Activated CD4-positive, alpha-beta T cell treated with anti-CD3 and anti-CD28 coated beads, Interleukin-2, amount 50 U/mL, for 16 hours (primary cell): ENCODE measurements at places on chromosomes 13 and 19.

DNA sequence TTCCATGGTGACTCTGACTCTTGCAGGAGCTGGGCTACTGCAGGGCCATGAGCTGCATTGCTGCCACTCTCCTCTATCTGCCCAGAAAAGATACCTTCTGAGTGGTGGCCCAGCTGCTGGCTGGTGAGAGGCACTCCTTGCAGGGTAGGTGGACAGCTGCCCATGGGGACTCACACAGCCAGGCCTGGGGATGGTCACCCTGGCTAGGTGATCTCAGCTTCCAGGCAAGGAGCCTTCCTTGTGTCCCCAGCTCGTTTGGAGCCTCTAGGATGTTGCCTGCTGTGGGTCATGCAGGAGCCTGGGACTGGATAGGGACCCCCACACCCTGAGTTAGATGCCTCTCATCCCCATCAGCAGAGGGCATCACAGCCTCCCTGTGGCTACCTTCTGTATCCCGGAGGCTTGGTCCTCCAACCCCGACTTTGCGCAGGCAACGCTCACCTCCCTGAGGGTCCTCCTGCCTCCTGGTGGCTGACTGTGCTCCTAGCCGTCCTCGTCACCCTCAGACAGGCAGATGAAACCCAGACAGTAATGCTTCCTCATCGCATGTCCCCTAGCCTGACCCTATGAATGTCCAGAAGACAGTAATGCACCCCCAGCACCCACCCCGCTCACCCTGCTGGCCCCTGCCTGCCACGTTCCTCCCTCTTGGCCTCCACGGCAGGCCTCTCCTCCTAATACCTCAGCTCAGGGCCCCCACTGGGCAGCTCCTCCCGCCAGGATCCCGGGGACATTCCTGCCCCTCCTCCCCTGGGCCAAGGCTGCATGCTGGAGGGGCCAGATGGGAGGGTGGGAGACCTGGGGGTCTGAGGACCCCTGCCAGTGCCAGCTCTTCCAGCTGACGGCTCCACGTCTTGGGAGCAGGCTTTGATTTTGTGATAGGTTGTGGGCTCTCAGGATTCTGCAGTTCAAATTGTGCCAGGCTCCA lies 13.6 kb upstream of the ZNF14 start:
- no peak for DNase-seq

DNA sequence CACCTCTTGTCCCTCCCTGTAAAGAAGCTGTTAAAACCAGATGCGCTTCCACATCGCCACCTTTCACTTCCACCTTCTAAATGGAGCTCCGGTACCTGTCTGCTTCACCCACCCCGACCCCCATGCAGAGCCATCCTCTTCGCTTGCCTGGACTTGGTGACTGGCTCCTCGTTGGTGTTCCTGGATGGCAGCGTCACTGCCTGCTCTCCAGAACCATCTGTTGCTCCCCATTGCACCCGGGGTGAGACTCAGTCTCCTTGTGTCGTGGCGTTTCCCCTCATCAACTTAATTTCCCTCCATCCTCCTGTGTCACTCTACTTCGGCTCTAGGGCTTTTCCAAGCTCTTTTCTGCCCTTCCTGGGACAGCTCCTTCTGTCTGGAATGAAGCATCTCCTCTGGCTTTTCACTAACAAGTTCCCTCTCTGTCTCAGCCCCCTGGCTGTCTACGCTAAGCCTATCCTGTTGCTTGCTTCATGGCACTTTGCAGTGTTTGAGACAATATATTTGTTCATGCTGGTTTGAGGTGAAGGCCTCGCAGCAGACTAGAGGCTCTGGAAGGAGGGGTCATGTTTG lies 10.3 kb downstream of the CEBPG start:
- DNase-seq: no peak

GRCh38 chr13:99143904-99144303 lies 56.8 kb upstream of the UBAC2 start:
- no peak for DNase-seq

GRCh38 chr19:50658441-50659317 lies 9.4 kb downstream of the C19orf81 start:
- DNase-seq: peak; percentile 76

- DNase-seq: no peak
Measured at GRCh38 chr19:29492769-29493168, 33.0 kb upstream of the VSTM2B start.

DNA sequence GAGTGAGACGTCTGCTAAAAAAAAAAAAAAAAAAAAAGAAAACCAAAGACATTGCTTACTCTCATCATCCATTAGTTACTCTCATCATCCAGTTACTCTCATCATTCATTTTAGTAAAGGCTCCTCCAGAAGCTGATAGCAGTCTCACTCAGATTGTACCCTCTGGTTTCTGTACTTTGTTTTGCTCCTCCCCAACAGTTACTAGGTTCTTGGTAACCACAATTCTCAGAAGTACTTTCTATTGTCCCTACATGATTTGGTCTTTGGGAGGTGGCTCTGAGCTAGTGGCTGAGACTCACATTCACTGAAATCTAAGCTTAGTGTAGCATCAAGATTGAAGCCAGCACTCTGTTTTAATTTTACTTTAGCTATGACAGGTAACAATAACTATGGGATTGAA lies 14.3 kb downstream of the ERICH4 start:
- peak; percentile 76 for DNase-seq

- DNase-seq: no peak
Measured at GRCh38 chr13:57925250-57925649, 293.7 kb downstream of the PCDH17 start.
